NCI-H187 (cell line): ENCODE measurements at places on chromosomes 3 and 15.

DNA sequence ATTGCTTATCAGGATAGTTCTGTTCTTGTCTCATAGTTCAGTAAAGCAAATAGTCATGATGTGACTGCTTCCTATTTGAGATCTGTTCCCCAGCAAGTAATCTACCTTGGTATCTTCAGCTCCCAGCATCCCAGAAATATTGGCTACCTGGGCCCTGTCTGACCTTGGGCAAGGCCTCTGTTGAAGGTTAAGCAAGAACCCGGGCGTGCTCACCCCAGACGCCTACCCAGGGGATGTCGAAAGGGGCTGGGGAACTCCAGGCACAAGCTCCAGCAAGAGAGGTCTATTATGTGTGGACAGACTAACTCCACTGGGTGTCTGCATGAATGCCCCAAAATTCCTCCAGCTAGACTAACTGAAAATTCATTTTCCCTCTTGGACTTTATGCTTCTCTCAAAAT, 37.3 kb upstream of the IGF1R start:
- DNase-seq, result no peak

GRCh38 chr15:97903971-97904572, 56.4 kb upstream of the ARRDC4 start:
- peak; percentile 12 for DNase-seq

GRCh38 chr15:96732704-96733103, 402.2 kb downstream of the NR2F2 start:
- DNase-seq, result no peak

GRCh38 chr3:108493862-108494261, 16.5 kb downstream of the MYH15 start:
- DNase-seq, result no peak

DNA sequence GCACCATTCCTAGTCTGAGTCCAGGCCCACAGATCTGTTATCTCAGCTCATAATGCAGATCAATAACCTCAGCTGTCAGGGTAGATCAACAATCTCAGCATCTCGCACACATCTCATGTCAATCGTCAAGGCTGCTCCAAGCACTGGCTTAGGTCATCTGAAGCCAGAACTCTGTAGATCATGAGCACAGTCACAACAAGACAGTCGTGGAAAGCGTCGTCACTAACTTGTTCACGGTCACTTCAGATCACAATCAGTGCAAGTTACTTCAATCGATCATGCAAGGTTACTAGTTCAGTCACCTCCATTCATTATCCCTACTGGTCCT, 71.8 kb downstream of the RBPMS2 start:
- DNase-seq, result no peak

DNA sequence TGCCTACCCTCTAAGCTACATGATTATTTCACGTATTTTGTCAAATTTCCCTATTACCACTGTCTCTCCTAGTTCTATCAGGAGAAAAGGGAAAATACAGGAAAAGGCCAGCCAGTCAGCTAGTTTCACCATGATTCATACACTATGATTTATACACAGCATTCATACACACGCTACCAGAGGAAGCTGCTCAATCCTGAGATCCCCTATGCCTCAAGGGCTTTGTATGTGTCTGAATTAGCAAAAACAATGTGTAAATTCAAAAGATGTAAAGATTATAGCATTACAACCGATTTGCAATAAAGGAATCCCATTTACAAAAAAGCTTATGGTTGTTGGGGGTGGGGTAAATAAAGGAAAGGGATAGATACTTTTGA, 3.1 kb upstream of the ACKR4 start:
- DNase-seq, result no peak
